ENCODE measurements at places on chromosomes 7 and 10.
A peak's percentile ranks its signal among the peaks of the same experiment; 100 is the strongest.

DNA sequence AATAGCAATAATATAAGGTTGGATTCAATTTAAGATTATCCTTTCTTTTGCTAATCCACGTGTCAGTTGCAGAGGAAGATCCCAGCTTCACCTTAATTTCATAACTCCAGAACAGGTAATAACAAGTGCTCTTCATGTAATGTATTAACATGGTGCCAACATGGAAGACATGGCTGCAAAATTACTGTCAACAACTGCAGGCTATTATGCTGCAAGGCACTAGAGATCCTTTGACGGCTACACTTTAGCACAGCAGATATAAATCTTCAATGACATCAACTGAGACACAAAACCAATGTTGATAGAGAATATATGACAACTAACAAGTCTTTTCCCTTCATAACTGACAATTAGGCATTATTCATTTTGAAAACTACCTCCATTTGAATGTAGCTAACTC is 96.1 kb downstream of the RNF133 start:
- no peak for DNase-seq
- no peaks in the 10 kb centered on the region for H3K27me3 ChIP-seq
- no peak overlapping the region for H3K27ac ChIP-seq

- peaks cover 12% of the 10 kb centered on the region for H3K4me1 ChIP-seq
- H3K4me3 ChIP-seq: no peak overlapping the region
- H3K36me3 ChIP-seq: no peaks in the 10 kb centered on the region
- no peak for DNase-seq
Observed at GRCh38 chr10:27500886-27501285, 3.2 kb upstream of the RAB18 start.

DNA sequence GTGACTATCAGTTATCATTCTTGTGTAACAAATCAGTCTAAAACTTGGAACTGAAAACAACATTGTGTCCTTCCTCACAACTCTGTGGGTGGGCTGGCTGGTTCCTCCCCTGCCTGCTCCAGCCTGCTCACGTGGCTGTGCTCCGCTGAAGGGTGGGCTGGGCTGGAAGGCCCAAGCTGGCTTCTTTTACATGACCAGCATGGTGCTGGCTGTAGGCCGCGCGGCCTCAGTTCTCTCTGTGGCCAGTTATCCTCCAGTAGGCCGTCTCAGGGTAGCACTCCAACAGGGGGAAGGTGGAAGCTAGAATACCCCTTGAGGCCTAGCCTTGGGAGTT is 11.3 kb downstream of the ADAMTS14 start:
- H3K4me1 ChIP-seq: no peaks in the 10 kb centered on the region
- no peak overlapping the region for H3K4me3 ChIP-seq
- DNase-seq: no peak

DNA sequence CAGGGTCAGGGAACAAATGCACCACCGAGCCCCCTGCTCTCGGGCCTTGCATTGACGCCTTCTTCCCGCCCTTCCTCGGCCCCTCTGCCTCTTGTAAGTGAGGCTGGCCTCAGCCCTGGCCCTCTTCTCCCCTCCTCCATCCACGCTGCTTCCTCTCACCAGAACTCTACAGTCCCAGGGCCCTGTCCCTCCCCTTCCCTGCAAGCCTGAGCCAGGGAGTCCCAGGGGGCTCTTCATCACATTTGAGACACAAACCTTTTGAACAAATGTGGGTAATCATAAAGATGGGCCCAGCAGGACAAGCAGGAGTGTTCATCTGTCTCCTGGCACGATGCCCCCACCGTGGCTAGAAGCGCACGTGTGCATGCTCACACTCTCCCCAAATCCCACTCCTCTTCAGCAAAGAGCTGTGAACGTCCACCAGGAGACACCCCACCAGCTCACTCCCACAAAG is 57.7 kb downstream of the SLIT1 start:
- H3K36me3 ChIP-seq: no peaks in the 10 kb centered on the region
- H3K27ac ChIP-seq: no peak overlapping the region

GRCh38 chr10:28331841-28332240 is 29.0 kb upstream of the MPP7 start:
- no peak for DNase-seq
- no peaks in the 10 kb centered on the region for H3K27me3 ChIP-seq
- peak overlapping the region; percentile 99 for H3K27ac ChIP-seq
- no peaks in the 10 kb centered on the region for H3K36me3 ChIP-seq
- peaks cover 34% of the 10 kb centered on the region for H3K4me1 ChIP-seq
- no peak overlapping the region for H3K4me3 ChIP-seq

- DNase-seq: no peak
- H3K27me3 ChIP-seq: peaks cover 6% of the 10 kb centered on the region
- no peaks in the 10 kb centered on the region for H3K36me3 ChIP-seq
- H3K4me3 ChIP-seq: peak overlapping the region; percentile 66
- no peak overlapping the region for H3K27ac ChIP-seq
Observed at GRCh38 chr10:79904671-79905321, 44.1 kb downstream of the SFTPD start.

- H3K36me3 ChIP-seq: no peaks in the 10 kb centered on the region
- H3K4me1 ChIP-seq: no peaks in the 10 kb centered on the region
- no peak overlapping the region for H3K4me3 ChIP-seq
- H3K27me3 ChIP-seq: no peaks in the 10 kb centered on the region
- no peak overlapping the region for H3K27ac ChIP-seq
Observed at GRCh38 chr7:14846405-14846804, 56.1 kb downstream of the DGKB start.
